Fibroblast of skin of left quadriceps (primary cell): ENCODE measurements at places on chromosomes 13 and 19.

GRCh38 chr19:34500656-34501120 lies 19.1 kb downstream of the WTIP start:
- DNase-seq = no peak

DNA sequence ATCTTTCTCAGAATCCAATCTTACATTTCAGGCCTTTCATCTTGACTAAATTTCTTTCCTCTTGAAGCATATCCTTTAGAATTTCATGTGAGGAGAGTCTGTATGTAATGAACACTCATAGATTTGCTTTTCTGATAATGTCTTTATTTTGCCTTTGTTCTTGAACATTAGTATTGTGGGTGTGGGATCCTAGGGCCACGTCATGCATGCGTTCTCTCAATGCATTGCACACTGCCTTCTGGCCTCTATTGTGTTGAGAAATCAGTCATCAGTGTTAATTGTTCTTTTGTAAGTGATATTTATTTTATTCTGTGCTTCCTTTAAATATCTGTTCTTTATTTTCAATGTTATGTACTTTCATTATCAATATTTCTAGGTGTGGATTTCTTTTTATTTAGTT lies 364.9 kb downstream of the OXGR1 start:
- DNase-seq = no peak

GRCh38 chr13:97631158-97631557 lies 197.2 kb downstream of the RAP2A start:
- no peak for DNase-seq

GRCh38 chr19:35084509-35084762 lies 31.2 kb upstream of the FXYD3 start:
- no peak for DNase-seq

- DNase-seq = no peak
Measured at GRCh38 chr19:17554968-17555479, 425 bp upstream of the COLGALT1 start.

- peak; percentile 39 for DNase-seq
Measured at GRCh38 chr13:109743706-109744453, 42.5 kb downstream of the IRS2 start.

- DNase-seq = no peak
Measured at GRCh38 chr19:46388311-46389095, 24.9 kb downstream of the CCDC8 start.

DNA sequence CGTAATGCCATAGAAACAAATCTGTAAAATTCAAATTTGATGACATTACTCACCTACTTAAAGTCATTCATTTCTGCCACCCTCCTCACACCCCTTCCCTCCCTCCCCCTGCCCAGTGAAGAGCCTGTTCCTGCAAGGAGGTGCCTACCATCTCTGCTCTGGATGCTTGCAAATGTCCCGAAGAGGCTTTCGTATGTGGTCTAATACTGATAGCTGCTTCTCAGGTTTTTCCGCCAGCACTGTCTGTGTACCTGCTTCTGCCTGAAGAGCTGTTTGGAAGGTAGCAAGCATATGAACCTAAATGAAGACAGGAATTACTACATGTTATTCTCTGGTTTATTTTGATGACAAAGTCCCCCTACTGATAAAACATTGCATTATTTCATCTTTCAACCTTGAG lies 57.1 kb downstream of the GPALPP1 start:
- no peak for DNase-seq

GRCh38 chr19:6705931-6706632 lies 14.4 kb downstream of the C3 start:
- DNase-seq = no peak

DNA sequence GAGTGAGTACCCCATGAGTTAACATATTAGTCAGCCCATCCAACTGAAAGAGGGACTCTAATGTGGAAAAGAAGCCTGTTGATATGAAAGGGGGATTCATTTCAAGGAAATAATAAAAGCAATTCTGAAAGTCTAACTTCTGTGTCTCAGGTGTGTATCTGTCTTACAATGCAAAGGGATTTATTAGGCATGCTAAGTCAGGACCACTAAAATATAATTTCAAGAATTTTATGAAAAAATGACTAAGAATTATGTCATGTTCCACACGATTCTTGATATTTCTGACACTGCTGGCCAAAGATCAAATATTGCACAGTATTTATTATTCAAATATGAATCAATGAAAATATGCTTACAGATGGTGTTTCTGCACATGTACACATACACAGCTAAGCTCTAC lies 130.8 kb downstream of the KLF12 start:
- DNase-seq = no peak

DNA sequence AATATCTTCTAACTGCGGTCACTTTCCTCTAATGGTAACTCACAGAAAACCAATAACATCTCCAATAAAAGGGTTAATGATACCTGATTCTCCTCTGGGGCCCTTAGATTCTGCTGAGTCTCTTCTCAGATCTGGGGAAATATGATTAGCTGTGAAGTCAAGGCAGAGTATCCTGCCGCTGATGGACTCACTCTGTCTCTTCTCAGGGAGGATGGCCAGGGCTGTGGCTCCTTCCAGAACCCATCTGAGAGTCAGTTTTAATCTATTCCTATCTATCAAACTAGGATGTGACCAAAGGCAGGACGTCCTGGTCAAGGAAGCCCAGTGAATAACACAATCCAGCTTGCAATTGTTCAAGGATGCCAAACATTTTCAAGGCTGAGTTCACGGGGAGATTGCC lies 109.8 kb downstream of the SLC10A2 start:
- no peak for DNase-seq

GRCh38 chr19:45653634-45654033 lies 14.4 kb upstream of the GIPR start:
- no peak for DNase-seq

GRCh38 chr19:31570718-31571117 lies 221.5 kb upstream of the TSHZ3 start:
- DNase-seq = no peak

- DNase-seq = no peak
Measured at GRCh38 chr13:41673640-41674039, 216.3 kb downstream of the RGCC start.

GRCh38 chr13:72463561-72463960 lies 263.9 kb downstream of the MZT1 start:
- DNase-seq = no peak

DNA sequence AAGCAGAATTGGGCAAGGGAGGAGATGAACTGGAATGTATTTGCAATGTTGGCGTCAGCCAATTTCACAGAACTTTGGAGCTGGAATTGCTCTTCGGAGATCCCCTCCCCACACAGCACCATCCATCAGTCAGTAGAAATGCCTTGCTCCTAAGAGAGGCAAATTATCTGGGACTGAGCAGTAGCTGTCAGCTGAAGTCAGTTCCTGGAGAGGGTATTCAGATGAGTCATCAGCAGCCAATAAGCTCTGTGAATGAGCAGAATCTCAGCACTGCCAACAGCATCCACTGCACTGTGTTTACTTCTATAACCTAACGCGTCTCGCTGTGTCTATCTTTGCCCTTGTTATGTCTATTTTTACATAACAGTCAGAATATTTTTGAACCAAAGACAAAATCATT lies 213.7 kb downstream of the SLITRK5 start:
- no peak for DNase-seq
